ENCODE measurements at places on chromosomes 4 and X.

GRCh38 chr4:105683038-105683437 is 25.5 kb downstream of the INTS12 start:
- DNase-seq: no peak

- no peak for DNase-seq
These were observed at the start of gene CPE for GRCh38 chr4:165378745-165379677. TSS of gene CPE (plus strand) at chr4:165379008. CDS start at chr4:165379222, 214 bp downstream.

DNA sequence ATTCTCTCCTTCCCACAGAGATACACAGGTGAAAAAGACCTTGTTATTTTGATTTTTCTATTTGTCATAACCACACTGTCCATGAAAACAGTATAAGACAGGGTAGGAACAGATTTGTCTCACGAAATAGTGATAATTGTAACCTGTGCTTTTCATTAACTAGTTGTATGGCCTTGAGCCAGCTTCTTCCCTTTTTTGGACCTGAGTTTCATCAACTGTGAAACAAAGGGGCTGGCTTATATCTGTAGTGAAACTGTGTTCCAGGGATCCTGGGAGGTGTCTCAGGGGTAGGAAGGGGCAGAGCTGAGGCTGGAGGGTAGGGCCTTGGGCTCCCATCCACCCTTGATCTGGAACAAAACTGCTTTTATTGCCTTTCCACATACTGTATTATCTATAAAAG is 50.9 kb downstream of the MED28 start:
- no peak for DNase-seq

DNA sequence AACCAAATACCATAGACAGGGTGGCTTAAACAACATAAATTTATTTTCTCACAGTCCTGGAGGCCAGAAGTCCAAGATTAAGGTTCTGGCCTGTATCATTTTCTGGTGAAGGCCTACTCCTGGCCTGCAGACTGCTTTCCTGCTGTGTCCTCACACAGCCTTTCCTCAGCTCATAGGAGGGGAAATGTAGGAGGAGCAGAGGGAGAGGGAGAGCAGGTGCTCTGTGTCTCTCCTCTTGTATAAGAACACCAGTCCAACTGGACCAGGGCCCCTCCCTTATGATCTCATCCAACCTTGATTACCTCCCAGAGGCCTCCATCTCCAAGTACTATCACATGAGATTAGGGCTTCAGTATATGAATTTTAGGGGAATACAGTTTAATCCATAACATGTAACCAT is 34.3 kb downstream of the RAPGEF2 start:
- no peak for DNase-seq

GRCh38 chr4:166257276-166257675 is 384.2 kb downstream of the TLL1 start:
- no peak for DNase-seq
